ENCODE measurements at places on chromosomes 7 and 10.

GRCh38 chr10:44390585-44391072, 5.7 kb upstream of the CXCL12 start:
- peak; percentile 18 for DNase-seq

- DNase-seq, result no peak
Measured at GRCh38 chr7:10677668-10678232, 295.9 kb upstream of the PHF14 start.

- no peak for DNase-seq
Measured at GRCh38 chr7:56007891-56008290, 43.4 kb downstream of the PSPH start.

DNA sequence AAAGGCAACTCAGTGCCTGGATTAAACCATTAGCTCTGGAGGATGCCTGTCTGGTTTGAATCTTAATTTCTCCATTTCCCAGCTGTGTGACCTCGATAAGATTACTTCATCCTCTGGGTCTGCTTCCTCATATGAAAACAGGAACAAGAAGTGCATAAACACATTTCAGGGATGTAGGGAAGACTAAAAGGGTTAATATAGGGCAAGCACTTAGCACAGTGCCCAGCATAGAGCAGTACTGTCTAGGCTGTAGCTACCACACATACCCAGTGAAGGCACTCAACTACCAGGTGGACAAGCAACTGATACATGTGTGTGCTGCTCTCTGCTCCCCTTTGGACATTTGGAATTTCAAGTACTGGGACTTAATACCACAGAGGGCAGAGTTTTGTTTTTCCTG, 85.4 kb downstream of the KCNMA1 start:
- DNase-seq, result no peak

GRCh38 chr7:128425850-128426249, 16.1 kb upstream of the IMPDH1 start:
- DNase-seq, result peak; percentile 75

- DNase-seq, result no peak
Measured at GRCh38 chr7:55483046-55483445, 89.3 kb downstream of the VOPP1 start.

DNA sequence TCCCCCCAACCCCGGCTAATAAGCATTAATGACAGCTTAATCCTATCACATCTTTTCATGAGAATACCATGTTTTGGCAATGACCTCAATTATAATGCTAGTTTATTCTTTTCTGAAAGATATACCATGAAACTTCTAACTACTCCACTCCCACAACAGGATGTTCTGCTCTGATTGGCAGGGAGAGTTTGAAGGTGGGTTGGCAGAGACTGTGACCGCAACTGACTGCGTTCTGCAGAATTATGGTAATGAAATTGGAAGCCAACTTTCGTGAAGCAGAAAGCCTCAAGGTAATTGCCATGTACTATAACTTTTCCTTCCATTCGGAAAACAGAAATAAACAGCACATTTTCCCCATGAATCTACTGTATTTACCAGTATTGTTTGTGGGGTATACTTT, 288.2 kb upstream of the SEMA3D start:
- no peak for DNase-seq

DNA sequence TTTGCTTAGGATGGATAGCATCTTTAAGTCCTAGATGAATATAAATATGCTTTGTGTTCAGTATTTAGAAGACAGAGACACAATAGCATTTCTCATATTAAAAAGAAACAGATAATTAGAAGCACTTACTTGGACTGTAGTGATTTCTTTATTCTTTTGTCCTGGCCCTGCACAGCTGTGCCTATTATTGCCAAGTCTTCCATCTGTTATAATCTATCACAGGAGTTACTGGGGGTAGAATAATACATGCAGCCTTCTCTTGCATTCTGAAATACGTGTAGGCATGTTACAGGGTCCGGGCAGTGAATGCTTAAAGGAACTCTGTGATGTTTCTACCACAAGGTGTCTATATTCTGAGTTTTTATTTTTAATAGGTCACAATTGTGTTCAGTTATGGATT, 461.5 kb upstream of the COBL start:
- DNase-seq, result no peak

- DNase-seq, result no peak
Measured at GRCh38 chr10:50456719-50457118, 167.0 kb downstream of the SGMS1 start.

DNA sequence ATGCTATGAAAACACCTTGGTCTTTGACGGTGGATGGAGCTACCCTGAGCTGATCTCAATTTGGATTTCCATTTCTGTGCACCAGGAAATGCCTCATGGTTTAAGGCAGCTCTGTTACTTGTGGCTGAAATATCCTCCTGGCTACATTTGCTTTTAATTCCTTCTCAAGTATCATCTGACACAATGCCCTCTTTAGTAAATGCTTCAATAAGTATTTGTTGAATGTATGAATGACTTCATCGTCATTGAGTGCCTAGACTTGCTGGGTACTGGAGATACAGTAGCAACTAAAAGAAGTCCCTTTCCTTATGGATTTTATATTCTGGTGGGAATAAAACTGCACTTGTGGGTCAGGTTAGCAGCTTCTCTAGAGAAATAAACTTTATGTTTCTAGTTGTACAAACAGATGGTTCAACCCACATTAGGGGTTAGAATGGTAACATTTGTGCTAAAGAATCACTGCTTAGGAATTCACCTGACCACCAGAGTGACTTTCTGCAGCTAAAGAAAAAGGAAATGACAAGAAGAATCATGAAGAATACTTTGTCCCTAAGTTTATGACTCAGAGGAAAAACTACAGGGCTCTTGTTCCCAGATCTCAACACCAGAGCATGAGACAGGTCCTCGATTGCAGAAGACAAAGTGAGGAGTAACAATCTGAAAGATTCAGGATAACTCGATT, 21.8 kb upstream of the SMNDC1 start:
- DNase-seq, result no peak

DNA sequence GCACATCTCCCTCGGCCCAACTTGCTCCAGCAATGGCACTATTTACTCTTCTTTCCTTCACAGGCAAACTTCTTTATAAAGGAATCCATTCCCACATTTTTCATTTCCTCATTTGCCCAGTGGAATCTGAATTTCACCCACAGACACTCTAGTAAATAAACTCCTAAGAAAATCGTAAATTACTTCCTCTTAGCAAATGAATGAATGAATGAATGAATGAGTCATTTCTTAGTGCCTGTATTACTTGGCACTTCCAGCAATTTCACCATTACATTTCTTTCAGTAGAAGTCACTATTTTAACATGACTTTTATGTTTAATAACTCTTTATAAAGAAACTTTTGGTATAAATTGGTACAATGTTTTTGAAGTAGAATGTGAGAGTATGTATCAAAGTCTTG, 55.7 kb downstream of the DDC start:
- no peak for DNase-seq

- no peak for DNase-seq
Measured at GRCh38 chr10:114764656-114765055, 56.9 kb upstream of the FHIP2A start.

- no peak for DNase-seq
Measured at GRCh38 chr10:102324061-102324460, 71.4 kb upstream of the NFKB2 start.

DNA sequence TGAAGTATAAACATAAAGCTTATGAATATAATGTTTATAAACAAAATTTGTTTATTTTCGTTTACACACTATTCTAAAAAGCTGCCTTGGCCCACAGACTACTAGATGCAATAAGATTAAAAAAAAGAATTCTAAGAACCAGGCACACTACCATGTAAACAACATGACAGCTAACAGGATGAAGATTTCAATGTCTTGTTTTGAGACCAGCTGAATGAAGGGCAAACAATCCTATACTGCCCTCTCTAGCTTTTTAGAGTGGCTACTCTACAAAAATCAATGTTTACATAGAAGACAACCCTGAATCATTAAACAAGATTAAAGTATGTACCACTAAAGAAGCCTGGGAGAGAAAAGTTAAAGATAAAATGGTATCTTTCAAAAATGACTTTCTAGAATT, 38.6 kb downstream of the SLC25A40 start:
- DNase-seq, result no peak

DNA sequence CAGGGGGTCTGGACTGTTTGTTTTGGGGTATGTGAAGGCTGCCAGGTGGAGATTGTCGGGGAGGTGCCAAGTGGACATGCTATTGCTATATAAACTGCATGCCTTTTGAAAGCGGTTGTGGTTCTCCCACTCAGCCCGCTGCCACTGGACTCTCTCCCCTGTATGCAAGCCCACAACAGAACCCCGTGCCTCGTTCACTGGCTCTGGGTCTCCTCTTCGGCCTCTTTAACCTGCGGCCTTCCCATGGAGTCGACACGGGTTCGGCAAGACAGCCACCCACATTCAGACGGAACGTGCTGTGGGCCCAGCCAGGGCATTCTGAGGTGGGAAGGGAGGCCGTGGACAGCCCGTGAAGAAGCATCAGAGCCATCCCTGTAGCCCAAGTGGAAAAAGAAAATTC, 50.3 kb downstream of the SVIL start:
- no peak for DNase-seq

DNA sequence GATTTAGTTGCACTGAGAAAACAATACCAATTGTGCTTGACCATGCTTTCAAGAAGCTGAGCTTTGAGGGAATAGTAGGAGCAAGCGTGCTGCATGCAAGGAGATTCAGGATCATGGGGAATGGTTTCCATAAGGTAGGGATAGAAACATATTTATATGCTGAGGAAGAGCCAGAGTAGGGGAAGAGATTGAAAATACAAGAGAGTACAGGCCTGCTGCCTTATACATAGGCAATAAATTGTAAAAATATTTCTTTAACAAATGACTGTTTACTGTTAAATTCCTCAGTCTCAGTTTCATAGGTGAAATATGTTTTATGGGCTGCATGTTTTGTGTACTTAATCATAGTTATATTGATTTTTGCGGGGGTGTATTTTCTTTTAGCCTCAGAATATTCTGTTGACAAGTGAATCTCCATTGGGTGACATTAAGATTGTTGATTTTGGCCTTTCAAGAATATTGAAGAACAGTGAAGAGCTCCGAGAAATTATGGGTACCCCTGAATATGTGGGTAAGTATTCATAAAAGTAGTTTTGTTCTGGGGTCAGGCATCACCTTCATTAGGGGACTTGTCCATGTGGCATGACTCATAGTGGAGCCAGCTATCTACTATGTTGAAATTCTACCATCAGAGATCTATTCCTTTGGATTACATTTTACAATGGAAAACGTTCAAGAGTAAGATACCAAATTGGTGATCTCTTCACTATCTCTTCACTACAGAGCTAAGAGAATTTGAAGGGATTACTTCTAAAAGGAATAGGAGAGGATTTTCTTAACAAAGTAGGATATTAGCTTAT, 36.5 kb downstream of the STK17A start:
- no peak for DNase-seq

- DNase-seq, result peak; percentile 66
Measured at GRCh38 chr7:130921391-130922180, 187.6 kb upstream of the KLF14 start.

DNA sequence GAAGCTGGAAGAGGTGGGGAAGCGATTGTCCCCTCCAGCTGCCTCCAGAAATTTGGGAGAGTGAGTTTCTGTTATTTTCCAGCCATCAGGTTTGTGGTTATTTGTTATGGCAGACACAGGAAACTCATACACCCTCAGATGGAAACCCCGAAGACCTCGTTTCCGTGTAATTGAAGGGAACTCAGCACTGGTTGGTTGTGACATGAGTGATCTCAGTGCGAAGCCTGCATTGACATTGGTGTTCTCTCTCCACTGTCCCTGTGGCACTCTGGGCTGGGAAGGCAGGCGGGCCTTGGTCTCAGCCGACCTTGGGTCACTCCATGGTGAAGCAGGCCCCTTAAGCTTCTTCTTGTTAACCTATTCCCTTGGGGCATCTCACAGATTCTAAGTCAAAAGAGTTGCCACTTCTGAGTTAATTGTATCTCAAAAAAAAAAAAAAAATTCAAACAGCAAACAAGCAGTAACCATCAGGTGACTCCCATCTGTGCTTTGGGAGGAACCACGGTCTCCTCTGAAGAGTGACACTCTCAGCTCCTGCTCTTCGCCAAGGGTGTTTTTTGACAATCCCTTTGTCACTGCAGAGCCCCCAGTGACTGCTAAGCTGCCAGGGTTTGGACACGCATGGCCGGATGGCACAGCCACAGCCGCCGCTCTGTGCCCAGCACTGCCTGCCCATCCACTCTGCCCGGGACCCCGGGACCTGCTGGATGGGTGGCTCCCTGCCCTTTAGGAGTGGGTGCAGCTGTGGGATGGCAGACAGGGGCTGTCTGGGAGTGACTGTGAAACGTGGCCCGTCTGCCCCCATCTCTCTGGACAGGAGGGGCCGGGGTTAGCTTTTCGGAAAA, 233.6 kb downstream of the PRPF18 start:
- no peak for DNase-seq

GRCh38 chr10:103007017-103007416, 88.9 kb downstream of the CNNM2 start:
- DNase-seq, result no peak

DNA sequence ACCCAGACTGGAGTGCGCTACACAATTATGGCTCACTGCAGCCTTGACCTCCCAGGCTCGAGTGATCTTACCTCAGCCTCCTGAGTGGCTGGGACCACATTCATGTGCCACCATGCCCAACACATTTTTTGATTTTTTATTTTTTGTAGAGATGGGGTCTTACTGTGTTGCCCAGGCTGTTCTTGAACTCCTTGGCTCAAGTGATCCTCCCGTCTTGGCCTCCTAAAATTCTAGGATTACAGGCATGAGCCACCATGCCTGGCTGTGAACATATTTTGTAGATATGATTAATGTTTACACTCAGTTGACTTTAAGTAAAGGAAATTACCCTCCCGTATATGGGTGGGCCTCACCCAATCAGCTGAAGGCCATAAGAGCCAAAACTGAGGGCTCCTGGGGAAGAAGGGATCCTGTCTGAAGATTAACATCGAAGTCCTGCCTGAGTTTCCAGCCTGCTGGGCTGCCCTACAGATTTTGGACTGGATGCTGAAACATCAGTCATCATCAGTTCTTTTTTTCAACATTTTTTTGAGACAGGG, 127.1 kb downstream of the ACTR3B start:
- no peak for DNase-seq

- DNase-seq, result no peak
Measured at GRCh38 chr10:110493832-110494426, 3.8 kb upstream of the DUSP5 start.

- DNase-seq, result no peak
Measured at GRCh38 chr7:26709210-26709990, 155.0 kb downstream of the SKAP2 start.

DNA sequence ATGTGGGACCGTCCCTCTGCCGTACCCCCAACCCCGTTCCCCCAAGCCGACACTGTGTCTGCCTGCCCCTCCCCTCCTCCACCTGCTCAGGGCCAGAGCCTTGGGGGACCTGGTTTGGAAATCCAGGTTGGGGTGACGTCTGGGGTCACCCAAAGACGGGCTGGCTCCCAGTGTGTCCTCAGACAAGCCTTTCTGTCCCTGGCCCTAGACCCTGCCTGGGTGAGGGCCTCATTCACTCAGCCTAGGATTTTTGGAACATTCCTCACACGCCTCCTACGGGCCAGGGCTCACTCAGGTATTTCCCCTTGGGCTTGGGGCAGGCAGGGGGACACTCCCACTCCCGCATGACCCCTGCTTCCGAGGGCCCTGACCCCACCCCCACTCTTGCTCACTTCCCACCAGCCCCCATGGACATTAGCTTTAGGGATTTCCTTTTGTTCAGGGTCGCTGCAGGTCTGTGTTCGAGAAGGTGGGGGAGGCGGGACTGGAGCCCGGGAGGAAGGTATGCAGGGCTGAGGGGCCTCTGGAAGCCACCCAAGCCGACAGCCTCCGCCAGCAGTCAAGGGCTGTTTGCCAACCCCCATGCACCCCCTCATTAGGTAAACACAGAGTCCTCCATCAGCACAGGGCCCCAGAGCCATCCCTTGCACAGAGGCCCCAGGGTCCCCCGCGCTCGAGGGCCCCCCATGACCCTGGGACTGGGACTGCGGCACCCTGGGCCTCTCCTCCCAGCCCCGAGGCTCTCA, 35.1 kb downstream of the PDGFA start:
- DNase-seq, result no peak

All from right forelimb (tissue), 1 donor.